SJSA1 (cell line): ENCODE measurements at places on chromosomes 12 and 14. TPM values are rescaled to one million over a fixed set of nuclear protein-coding genes. Genes with fewer than 3 reads are reported as not detected.

DNA sequence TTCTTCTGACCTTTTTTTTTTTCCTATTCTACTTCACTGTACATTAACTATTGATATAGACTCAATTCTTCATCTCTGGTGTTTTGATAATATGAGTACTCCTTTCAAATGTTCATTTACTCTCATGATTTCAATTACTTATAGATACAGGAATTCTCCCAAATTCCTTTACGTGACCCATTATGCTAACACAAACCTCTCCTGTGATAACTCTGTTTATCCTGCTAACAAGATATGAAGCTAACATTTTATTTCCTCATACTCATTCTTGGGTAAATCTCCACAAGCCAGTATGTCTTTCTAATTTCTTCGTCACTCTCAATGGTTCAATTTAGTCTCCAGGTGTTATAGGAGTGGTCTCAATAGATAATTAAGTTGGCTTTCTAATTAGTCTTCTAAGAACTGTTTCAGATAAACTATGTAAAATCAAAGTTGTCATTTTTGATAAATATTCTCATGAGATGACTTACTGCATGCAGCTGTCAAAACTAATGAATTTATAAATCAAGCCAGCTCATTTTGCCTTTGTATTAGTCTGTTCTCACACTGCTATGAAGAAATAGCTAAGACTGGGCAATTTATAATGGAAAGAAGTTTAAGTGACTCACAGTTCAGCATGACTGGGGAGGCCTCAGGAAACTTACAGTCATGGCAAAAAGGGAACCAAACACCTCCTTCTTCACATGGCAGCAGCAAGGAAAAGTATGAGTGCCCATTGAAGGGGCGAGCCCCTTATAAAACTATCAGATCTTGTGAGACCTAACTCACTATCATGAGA lies 130.6 kb upstream of the MYF6 start:
- no peak for DNase-seq

- DNase-seq, result peak; percentile 97
Observed at GRCh38 chr12:6084261-6084968, 40.1 kb downstream of the VWF start.

GRCh38 chr14:38329246-38329645 lies 73.4 kb upstream of the CLEC14A start:
- no peak for DNase-seq

The REM2 gene
- total RNA-seq, result 0.05 TPM in 1 of 2 replicates, not detected in the other
